NCI-H526 treated with DMSO at 0.1 percent for 48 hours (cell line): ENCODE measurements at places on chromosomes 3 and 15.

DNA sequence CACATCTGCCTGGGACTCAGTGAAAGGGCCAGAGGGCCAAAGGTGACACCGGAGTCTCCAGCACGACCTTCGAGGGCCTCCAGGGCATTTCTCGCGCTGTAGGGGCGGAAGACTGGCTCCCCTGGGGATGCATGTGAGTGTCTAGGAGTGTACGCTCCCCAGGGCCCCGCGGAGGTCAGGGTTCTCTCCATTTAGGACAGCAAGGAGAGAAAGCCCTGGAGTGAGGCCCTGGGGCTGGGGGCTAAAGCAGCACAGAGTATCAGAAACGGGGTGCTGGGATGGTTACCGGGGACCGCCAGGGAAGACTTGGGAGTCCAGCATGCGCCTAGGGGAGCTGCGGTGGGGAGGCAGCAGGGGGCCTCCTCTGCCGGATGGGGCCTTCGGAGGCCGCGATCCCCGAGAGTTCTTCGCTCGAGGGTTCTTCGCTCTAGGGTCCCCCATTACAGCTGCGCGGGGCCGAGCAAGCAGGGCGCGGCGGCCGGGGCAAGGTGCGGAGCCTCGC, 595 bp upstream of the APBA2 start:
- DNase-seq: no peak

DNA sequence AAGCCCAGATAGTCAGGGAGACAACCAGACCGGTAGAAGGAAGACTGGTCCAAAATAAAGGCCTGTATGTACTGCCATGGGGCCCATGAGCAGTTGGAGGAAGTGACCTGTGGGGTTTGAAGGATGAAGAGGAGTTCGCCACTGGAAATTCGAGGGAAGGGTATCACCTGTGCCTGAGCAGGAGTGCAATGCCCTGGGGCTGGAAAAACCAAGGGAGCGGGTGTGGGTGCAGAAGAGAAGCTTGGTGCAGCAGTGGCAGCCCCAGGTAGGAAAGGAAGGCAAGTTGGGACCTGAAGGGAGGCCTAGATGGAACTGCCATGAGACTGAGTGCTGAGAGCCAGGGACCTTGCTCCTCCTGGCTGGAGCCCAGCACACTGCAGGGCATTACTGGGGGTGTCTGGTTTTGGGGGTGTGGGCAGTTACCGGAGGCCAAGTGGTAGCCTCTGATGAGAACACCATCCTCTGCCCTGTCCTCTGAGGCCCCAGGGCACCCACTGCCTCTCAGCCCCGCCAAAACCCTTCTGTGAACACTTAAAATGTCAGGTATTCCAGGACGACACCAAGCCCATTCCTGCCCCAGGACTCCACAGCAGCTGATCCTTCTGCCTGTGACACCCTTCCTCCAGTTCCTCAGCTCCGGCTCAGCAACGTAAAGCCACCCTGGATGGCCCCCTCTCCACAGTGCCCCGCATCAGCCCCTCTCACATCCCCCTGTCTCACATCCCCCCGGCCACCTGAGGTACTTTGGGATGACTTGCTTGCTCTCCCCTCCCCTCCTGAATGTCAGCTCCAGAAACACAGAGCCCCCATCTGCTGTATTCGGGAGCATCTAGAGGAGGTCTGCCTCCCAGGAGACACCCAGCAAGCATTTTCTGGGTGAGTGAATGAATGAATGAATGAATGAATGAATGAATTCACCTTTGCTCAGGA, 42.9 kb downstream of the WNT7A start:
- no peak for DNase-seq

- DNase-seq: no peak
Measured at GRCh38 chr3:9041626-9042025, 78.4 kb upstream of the RAD18 start.

DNA sequence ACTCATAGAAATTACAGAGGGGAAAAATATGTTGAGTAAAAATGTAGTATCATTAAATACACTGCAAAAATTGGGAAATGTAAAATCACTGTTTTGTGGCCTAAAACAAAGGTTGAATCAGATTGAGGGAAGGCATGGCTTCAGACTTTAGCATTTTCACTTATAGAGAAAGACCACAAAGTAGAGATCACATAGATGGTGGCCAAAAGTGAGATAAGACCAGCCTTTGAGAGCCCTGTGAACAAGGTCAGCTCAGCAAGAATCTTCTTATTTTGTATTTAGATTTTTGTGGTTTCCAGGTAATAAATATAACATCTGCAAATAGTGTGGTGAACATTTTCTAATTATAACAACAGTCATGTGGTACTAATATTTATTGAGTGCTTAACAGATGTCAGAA, 544.8 kb upstream of the DPPA4 start:
- DNase-seq: no peak

DNA sequence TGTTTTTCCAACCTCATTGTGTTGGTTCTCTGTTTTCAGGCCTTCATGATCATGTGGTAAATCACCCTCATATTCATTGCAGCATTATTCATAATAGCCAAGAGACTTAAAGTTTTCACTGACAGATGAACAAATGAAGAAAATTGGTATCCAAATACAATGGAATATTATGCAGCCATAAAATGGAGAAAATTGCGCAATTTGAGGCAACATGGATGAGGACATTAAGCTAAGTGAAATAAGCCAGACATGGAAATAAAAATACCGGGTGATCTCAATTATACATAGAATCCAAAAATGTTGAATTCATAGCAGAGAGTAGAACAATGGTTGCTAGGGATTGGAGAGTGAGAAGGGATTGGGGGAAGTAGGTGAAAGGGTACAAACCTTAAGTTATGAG, 491.9 kb upstream of the KCNMB2 start:
- no peak for DNase-seq

GRCh38 chr3:97928986-97929385, 43.2 kb downstream of the RIOX2 start:
- DNase-seq: no peak

DNA sequence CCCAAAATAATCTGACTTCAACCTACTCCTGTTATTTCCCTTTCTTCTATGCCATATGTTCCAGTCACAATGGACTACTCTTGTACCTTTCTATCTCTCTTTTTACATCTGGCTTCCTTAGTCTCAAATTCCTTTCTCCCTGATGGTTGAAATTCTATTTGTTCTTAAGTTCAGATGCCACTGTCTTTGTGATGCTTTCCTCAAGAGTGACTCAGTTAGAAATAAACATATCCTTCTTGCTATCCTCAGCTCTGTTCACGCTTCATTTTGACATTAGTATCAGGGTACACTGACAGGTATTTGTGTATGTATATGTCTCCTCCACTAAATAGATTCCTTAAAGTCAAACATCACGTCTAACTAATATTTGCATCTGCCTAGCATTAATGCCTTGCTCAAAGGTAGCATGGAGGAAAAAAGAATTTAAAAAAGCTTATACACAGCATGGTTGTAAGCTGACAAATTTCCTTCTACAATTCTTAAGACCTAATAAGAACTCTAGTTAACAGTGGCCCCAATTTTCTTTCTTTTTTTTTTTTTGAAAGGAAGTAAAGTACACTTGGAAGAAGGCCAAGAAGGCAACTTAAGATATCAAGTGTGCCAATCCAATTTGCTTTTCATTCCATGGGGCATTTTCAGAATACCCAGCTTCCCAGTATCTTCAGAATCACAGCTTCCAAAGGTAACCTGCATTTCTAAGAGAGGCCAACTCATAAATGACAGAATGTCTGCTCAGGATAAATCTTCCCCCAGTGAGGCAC, 58.0 kb downstream of the CHAC1 start:
- DNase-seq: no peak

DNA sequence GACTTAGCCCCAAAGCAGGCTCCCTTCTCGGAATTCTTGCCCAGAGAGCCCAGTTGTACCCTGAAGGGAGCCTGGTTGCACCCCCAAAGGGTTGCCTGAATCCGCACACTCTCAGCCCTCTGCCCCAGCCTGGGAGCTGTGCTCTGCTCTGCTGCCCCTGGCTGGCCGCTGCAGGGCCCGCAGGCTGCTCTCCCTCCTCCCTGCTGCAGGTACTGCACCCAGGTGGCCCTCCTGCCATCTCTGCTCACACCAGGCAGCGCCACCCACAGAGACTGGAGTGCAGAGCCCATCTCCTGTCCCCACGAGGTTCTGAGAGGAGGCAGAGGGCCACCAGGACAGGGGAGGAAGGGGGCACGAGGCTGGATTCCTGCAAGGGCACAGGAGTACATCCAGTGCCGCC, 134.2 kb upstream of the NSMCE3 start:
- peak; percentile 68 for DNase-seq

GRCh38 chr3:114308830-114309229, 15.0 kb downstream of the TIGIT start:
- no peak for DNase-seq

GRCh38 chr15:65226221-65226620, 14.9 kb upstream of the CILP start:
- DNase-seq: no peak

DNA sequence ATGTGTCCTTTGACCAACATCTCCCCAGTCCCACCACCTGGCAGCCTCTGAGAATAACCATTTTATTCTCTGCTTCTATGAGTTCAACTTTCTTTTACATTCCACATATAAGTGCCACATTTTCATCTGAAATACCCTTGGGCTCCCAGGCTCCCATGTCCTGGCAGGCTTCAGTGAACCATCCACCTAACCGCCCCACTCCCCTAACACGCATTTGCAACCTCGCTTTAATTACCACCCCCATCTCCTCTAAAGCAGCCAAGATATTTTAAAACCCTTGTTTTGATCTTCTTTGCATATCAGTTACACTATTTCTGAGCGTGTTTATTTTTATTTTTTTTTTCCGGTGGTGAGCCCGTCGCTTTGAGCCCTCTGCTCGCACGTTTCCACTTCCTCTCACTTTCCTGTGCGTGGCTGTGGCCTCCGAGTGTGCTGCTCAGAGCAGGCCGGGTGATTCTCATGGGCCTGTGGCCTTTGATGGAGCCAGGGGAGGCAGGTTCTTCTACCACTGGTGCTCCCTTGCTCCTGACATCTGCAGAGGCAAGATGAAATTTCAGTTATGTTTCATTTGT, 195.4 kb upstream of the LPP start:
- no peak for DNase-seq

DNA sequence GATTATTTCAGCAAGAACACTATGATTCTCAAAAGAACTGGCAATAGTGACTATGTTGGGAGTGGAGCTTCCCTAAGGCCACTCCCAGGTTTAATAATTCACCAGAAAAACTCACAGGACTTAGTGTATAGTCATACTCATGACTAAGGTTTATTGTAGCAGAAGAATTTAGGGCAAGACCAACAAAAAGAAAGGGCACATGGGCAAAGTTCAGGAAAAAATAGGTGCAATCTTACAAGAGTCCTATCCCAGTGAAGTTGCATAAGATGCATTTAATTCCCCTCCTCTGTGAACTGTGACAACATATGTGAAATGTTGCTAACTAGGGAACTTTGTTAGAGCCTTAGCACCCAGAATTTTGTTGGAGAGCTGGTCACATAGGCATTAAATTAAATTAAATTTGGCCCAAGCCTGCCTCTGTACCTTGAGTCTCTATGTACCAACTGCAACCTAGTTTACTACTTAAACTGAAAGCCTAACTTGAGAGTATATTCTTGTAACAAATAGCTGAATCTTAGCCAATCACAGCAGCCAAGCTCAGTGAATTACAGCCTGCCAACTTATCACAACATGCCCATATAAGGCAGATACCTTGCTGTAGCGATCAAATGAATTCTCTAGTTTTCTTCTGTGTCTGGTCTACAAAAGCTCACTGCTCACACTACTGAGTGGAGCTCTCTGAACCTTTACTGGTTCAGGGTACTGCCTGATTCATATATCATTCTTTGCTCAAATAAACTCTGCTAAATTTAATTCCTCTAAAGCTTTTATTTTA, 386.2 kb upstream of the ARHGEF26 start:
- no peak for DNase-seq

DNA sequence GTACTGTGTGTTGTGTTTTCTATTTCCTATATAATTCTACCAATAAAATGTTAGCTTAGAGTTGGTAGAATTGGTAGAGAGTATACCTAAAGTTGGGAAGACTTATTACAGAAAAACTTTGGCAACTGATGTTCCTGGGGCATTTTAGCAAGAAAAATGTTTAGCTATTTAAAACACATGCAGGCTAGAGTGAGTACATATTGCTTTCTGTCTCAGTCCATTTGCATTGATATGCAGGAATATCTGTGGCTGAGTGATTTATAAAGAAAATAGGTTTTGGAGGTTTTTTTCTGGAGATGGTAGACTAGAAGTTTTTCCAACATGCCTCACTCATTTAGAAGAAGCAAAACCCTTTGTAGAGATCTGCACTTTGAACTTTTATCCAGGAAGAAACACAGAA, 30.4 kb upstream of the OR5K1 start:
- DNase-seq: no peak

DNA sequence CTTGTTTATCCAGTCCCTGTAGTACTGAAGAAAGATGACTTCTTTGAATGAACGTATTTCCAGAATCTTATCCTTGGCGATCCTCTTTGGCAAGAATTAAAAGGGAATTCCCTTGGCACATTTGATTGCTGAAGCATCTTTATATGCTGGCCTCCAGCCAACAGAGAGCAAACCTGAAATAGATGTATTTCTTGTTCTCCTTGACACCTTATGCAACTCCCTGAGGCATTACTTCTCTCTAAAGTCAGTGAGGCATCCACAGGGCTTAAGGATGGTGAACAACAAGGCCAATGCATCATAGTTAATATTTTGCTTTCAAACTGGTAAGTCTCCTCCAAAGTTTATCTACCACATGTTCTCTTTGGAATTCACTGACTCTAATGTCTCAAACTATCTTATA, 450.9 kb upstream of the THRB start:
- no peak for DNase-seq

DNA sequence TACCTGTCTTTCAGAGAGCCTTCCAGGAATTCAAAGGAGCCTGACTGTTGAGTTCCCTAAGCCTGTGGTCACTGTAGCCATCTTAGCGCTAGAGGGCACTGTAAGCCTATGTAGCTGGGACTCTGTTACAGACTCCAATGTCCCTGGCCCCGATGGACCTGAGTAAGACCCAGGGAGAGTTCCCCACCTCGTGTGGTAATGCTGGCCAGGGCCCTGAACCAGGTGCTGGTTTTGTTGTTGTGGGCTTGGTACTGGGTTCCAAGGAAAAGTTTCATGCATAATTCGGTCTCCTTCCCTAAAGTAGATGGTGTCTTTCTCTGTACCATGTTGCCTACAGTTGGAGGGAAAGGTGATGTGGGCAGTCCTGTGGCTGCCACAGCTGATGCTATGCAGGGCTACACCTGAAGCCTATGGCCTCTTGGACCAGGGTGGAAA, 32.4 kb downstream of the CDAN1 start:
- DNase-seq: peak; percentile 44

- DNase-seq: no peak
Measured at GRCh38 chr3:30694148-30694547, 87.7 kb downstream of the TGFBR2 start.

DNA sequence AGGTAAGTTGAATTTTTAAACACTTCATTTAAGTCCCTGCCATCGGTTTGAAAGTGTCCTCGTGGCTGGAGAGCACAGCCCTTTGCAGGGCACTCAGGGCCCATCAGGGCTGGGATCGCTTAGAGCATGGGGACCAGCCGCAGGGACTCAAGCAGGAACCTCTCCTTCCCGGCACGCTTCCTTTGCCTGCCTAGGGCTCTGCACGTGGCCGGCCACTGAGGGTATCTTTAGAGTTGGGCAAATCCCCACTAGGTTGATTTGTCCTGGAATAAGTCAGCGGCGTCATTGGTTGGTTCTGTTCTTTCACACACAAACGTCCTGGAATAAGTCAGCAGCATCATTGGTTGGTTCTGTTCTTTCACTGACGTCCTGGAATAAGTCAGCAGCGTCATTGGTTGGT, 131.6 kb downstream of the OCA2 start:
- no peak for DNase-seq

GRCh38 chr3:194396859-194397756, 2.0 kb downstream of the GP5 start:
- DNase-seq: no peak

- DNase-seq: no peak
Measured at GRCh38 chr3:188752850-188753249, 418.9 kb upstream of the TPRG1 start.

- DNase-seq: no peak
Measured at GRCh38 chr3:120090422-120090821, 3.8 kb downstream of the GSK3B start.
